ENCODE measurements at places on chromosomes 1 and 21.

DNA sequence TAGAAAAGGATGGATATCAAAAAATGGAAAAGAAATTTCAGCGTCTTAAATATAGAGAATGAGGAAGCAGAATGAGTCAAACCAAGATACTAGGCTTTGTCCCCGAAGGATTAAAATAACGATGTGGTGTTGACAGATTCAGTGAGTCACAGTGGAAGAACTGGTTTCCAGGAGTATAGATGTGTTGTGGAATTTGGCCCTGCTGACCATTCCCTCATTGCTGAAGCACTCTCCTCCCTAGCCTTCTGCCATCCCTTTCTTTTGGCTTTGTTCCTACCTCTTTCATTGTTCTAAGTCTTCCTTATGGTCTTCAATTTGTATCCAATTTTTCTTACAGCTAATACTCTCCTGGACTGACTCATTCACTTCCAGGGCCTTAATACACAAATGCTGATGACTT lies 23.1 kb upstream of the USP25 start:
- no peak for DNase-seq

- DNase-seq: no peak
These were observed 69.0 kb downstream of the GRIK1 start for GRCh38 chr21:29870814-29871213.

DNA sequence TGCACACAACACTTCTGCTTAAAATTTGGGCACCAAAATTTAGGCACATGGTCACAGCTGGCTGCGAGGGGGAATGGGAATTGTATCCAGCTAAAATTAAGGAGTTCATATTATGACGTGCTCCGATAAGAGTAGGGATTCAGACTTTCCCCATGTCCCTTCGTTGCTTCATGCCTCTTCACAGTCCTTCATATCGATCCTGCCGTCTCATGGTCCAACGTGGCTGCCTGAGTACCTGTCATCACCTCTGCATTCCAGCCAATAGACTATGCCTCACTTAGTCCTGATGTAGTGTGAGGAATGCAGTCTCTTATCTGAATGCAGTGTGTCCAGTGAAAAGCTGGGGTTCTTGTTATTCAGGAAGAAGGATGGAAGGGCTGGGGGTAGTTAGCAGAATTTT lies 108.6 kb downstream of the SIK1 start:
- no peak for DNase-seq

DNA sequence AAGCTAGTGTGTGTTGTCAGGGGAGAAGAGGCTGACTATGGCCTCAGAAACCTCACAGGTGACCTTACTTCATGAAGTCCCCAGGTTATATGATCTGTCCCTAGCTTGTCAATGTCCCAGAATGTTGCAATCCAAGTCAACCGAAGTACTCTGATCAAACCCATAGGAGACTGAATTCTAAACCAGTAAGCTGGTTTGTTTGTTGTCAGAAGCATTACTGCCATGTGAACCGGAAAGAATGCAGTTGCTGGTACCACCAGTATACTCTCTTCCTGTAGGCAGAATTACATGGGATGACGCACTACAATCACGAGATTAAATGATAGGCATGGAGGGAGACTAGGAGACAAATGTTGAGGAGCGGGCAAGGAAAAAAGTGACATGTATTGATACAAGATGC lies 26.1 kb upstream of the MAN1A2 start:
- no peak for DNase-seq

GRCh38 chr21:17371450-17371849 lies 141.4 kb upstream of the CXADR start:
- no peak for DNase-seq

- DNase-seq: no peak
These were observed 46.8 kb upstream of the WASF2 start for GRCh38 chr1:27536767-27537166.

GRCh38 chr1:150979092-150980056 lies 2.7 kb upstream of the ANXA9 start:
- peak; percentile 70 for DNase-seq

DNA sequence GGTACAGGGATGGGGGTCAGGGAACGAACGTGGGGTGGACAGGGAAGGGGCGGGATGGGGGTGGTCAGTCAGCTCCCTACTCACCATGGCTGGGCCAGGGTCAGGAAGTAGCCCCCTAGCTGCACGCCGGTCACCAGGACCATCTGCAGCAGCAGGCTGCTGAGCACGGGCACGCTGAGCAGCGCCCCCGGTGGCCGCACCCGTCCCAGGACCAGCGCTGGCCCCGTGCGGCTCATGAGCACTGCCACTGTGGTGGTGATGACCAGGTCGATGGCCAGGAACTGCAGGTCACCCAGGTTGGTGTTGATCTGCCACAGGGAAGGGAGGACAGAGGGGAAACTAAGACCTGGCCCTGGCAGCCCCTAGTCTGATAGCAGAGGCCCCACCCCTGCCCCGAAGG lies 6.5 kb upstream of the MFAP2 start:
- no peak for DNase-seq

DNA sequence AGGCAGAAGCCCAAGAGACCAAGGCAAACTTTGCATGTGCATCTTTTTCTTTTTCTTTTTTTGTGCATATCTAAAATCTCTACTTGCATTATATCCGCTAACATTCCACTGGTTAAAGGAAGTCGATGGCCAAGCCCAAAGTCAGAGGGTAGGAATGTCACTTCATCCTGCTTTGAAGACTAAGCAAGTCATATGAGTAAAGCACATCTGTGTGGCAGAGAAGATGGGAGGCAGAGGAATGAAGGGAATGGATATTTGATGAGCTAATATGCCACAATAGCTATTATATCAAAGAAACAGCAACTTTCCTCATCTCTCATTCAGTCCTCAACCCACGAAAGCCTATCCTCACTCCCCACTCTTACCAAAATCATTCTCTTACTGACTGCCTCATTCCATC lies 59.3 kb downstream of the RNF220 start:
- DNase-seq: no peak

DNA sequence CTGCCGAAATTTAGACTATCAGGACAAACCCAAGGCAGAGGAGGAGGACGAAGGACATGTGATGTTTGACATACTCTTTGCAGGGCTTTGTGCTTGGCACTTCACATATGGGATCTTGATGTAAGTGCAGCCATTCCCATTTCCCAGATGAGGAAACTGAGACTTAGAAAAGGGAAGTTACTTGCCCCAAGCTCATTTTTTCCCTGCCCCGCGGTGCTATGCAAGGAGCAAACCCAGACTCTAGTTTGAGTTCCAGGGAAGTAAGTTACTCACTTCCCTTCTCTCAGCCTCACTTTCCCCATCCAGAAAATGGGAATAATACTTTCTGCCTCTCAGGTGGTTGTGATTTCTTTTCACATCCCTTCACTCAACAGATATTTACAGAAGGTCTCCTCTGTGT lies 4.5 kb upstream of the FOXO6 start:
- DNase-seq: no peak

DNA sequence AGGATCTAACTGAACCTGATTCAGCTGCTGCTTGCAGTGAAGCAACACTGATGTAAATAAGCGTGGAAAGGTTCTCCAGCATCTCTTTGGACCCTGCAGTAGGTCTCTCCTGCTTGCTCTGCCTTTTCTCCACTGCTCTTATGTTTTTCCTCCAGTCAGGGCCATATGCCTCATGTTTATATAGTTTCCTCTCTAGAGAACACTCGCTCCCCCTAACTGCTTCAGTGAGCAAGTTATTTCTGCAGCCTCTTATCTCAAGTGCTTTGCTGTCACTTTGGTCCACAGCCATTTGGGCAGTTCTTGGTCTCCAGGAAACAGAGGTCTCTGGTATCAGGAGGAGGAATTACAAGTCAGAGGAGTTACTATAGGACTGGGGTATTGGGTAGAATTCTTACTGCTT lies 5.3 kb downstream of the PRUNE1 start:
- DNase-seq: no peak

DNA sequence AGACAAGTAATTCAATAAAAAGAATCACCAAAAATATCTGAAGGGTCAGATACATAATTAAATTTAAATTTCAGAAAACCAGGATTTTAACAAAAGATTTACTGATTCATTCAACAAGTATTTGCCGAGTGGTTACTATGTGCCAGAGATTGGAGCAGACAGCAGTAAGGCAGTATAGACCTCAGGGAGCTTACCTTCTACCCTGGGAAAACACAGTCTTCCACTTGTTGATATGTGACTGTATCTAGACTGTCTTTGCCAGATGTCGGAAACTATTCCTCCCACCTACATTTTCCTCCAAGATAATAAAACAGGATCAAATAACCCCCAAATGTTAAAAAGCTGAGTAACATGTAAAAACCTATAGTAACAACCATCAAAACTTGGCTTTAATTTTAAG lies 6.2 kb downstream of the HNRNPR start:
- DNase-seq: no peak

DNA sequence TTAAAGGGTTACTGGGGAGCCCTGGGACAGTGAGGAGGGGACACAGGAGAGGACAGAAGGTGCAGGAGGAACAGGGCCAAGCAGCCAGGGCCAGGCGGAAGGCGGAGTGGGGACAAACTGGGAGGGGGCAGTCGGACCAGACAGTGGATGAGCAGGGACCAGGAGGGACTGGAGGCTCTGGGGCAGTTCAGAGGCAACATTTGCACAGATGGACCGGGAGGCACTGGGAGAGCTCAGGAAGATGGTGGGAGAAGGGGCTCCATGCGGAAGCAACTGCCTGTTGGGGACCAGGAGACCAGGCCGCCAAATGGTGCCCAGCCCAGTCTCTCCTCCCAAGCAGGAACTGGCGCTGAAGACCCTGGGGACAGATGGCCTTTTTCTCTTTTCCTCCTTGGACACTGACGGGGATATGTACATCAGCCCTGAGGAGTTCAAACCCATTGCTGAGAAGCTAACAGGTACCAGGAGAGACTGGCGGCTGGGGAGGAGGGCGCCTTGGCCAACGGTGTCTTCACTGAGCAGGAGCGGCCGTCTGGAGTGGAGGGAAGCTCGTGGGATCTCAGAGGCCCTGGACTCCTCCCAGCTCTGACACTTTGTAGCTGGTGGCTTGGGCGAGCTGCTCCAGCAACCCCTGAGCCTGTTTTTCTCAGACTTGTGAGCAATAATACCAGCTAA lies 847 bp downstream of the SELENON start:
- DNase-seq: no peak

GRCh38 chr21:41453198-41453597 lies 27.2 kb downstream of the MX1 start:
- DNase-seq: no peak

DNA sequence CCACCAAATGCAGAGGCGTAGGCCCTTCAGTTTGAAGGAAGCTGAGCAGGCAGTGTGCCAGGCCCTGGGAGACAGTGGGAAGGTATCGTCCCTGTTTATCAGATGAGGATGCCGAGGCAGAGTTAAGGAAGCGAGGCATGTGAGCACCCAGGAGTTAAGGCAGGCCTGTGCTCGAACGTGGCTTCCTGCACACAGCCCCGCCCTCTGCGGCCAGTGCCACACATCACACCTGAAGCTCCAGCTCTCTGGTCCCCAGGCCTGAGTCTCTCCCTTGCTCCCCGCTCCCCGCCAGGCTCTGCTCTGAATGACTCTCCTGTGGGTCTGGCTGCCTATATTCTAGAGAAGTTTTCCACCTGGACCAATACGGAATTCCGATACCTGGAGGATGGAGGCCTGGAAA lies 32.1 kb downstream of the EPHX1 start:
- no peak for DNase-seq

GRCh38 chr1:2475571-2475970 lies 518 bp upstream of the PLCH2 start:
- no peak for DNase-seq

Measured in T-helper 22 cell (primary cell).